SJSA1 (cell line): ENCODE measurements at places on chromosomes 6 and 20.

DNA sequence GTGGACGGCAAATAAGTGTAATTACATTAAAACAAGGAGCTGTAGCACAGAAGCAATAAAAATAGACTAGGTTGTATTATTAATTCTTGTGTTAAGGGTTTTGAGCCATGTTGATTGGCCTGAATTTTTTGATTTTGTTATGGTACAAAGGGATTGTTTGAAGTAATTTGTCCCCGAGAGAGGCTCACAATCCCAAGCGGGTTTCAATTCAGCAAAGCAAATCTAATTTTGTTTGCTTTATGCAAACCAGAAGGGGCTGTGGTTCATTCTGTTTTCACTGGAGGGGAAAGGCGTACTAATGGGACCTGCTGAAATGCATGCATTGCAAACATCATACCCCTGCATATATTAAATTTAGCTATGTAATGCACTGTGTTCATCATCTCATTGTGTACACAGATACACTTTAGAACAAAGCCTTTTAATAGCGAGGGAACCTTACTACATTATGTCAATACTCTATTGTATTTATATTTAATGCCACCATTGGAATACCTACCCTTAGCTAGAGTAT, 379.5 kb upstream of the POU3F2 start:
- no peak for DNase-seq
- H3K27me3 ChIP-seq = 0 out of 2 replicates have a peak, but pooled peaks cover 2% of the 10 kb centered on the region
- H3K4me3 ChIP-seq = no peak overlapping the region
- H3K4me1 ChIP-seq = no peaks in the 10 kb centered on the region
- no peaks in the 10 kb centered on the region for H3K36me3 ChIP-seq

DNA sequence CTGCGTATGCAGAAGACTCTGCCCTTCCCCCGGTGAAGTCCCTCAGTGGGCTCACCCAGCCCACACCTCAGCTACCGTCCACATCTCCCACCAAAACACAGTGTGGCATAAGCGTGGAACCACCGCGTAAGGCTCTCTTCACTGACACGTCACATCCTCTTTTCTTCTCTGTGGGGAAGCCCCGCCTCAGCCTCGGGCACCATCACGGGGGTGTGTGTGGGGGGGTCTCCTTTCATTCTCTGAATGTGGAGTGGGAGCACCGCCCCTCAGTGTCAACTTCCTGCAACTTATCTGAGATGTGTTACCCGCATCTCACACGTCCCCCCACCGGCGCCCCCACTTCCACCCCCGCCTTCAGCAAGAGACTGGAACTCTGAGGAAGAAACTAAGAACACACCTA, 388.4 kb upstream of the JARID2 start:
- H3K27me3 ChIP-seq = no peaks in the 10 kb centered on the region
- no peak overlapping the region for H3K4me3 ChIP-seq
- H3K27ac ChIP-seq = no peak overlapping the region

- DNase-seq = no peak
- H3K36me3 ChIP-seq = no peaks in the 10 kb centered on the region
- no peak overlapping the region for H3K27ac ChIP-seq
These were observed 366 bp downstream of the SLC22A1 start for GRCh38 chr6:160121981-160122380.

DNA sequence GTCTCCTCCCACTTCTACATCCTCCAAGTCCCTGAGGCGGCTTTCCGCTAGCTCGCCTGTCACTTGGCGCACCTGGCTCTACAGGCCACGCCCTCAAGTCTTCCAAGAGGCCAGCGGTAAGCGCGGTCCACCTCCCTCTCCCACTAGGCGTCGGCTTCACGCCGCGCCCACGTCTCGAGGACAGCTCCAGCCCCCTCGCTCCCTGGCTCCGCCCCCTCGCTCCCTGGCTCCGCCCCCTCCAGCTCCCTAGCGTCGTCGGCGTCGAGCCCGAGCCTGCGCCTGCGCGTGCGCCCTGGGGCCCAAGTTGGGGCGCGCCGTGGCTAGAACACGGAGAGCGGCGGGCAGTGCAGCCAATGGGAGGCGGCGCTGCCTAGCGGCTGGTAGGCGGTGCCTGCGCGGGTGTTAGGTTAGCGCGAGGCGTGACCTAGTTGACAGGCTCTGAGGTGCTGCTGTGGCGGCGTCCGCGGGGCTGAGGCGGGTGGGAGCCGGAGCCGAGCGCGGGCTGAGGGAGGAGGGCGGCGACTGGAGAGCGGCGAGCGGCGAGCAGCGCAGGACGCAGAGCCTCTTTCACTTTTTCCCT, at the start of gene MACROD2:
TSS of gene MACROD2 (plus strand) at position 431 of the 580 bp plus-strand sequence.
- H3K27ac ChIP-seq = no peak within 1 kb of the TSS
- H3K4me3 ChIP-seq = peak within 1 kb of the TSS; percentile 23
- peak; percentile 45 for DNase-seq

DNA sequence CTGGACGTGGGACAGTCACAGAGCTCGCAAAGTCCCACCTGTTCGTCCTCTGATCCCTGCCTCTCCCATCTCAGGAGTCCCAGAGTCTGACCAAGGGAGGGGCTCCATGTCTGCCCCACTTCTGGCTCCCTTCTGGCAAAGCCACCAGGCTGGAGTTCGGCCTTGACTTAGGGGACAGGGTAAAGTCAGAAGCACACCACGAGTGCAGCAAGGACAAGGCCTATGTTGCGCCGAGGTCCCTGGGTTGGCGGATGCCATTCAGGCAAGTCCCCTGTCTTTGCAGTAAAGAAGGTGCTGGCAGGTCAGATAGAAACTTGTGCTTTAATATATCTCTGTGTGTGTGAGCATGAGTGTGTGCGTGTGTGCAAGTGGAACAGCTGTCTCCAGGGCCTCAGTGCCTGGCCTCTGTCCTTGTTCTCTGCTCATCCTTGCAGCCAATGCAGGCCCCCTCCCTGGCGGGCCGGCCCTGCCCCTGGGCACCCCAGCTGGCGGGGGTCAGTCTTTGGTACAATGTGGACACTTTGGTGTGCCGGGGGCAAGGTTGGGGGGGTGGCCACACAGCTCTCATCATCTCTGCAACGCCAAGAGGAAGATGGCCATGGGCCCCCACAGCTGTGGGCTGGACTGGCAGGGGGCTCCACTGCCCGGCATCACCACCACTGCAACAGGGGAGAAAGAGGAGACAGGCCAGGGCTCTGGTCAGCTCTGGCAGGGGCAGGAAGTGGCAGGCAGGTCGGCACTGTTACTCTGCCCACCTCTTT, 60.7 kb downstream of the MDGA1 start:
- H3K27ac ChIP-seq = no peak overlapping the region
- H3K36me3 ChIP-seq = no peaks in the 10 kb centered on the region
- no peak for DNase-seq
- H3K4me3 ChIP-seq = no peak overlapping the region

GRCh38 chr6:157561929-157562810, 181.2 kb downstream of the ZDHHC14 start:
- no peaks in the 10 kb centered on the region for H3K4me1 ChIP-seq
- H3K4me3 ChIP-seq = no peak overlapping the region
- H3K27me3 ChIP-seq = no peaks in the 10 kb centered on the region

- H3K4me3 ChIP-seq = no peak overlapping the region
- no peaks in the 10 kb centered on the region for H3K36me3 ChIP-seq
- DNase-seq = no peak
- no peaks in the 10 kb centered on the region for H3K4me1 ChIP-seq
These were observed 39.4 kb upstream of the ARMH2 start for GRCh38 chr6:24838081-24838480.

DNA sequence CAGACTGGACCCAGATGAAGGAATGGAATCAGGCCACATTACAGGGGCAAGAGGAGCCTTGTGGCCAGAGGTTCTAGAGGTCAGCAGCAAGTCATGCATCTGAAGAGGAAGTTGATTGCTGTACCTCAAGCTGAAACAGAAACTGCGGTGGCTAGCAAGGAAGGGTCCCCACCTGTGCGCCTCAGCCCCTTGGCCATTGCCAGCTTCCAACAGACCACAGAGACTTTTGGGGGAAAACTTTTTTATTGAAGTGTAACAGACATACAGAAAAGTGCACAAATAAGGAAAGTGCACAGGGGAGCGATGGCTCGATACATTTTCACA, 26.8 kb upstream of the SLC9A8 start:
- no peaks in the 10 kb centered on the region for H3K27me3 ChIP-seq
- no peak overlapping the region for H3K27ac ChIP-seq
- H3K36me3 ChIP-seq = no peaks in the 10 kb centered on the region

GRCh38 chr6:42987533-42988451, 3.4 kb downstream of the PPP2R5D start:
- no peak for DNase-seq
- no peaks in the 10 kb centered on the region for H3K27me3 ChIP-seq
- no peak overlapping the region for H3K4me3 ChIP-seq

DNA sequence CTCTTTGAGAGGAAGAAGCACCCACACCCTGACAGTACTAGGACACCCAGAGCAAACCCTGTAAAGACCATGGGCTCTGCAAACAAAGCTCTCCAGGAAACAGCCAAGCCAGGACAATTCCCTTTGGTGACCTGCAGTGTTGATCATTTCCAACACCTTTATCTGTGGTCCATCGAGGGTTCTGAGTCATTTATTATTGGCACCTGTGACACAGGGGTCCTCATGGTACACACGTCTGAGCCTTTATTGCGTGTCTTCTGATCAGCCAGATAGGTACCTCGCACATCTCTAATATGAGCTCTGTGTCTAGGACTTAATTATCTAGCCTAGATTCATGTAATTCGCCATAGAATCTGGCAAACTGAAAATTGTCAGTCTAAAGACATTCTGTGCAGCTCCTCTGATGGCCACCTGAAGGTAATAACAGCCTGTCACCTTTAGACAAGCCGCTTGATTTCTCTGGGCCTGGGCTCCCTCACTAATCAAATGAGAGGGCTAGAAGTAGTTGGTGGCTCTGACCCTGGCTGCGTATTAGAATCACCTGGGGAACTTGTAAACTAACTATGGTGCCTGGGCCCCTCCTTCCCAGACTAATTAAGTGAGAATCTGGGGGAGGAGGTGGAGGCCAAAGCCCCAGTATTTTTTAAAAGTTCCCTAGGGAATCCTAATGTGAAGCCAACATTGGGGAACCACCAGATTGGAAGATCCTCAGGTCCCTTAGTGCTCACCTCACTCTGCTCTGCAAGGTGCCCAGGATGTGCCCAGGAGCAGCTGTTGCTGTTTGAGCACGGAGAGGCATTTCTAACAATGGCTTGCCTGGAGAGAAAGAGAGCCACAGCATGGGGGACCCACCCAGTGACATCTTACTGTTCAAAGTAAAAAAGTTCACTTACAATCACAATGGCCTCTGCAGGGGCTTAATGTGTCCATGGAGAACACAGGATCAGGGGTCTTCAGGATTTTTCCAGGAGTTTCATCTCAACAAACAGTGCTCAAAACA, 122.0 kb upstream of the ARID1B start:
- no peaks in the 10 kb centered on the region; the same call in 1 of the 2 replicates for H3K4me1 ChIP-seq
- no peak for DNase-seq
- no peak overlapping the region for H3K4me3 ChIP-seq
- no peaks in the 10 kb centered on the region for H3K36me3 ChIP-seq
- H3K27me3 ChIP-seq = no peaks in the 10 kb centered on the region

DNA sequence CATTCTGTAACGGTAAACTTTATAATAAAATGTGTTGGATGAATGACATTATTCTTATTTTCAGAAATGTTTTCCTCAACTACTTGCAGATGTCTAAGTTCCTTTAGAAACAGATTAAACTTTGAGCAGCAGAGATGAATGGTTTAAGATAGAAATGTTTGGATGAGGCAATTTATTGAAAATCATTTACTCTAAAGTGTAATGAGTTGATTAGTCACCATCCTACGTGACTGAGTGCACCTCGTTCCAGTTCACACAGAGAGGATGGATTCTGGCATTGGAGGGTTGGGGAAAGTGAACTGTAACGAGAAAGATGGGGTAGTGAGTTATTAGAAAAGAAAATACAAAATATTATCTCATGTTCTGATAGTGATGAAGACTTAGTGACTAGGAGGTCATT, 28.7 kb downstream of the SMPDL3A start:
- no peak overlapping the region for H3K27ac ChIP-seq
- H3K4me1 ChIP-seq = no peaks in the 10 kb centered on the region
- no peak overlapping the region for H3K4me3 ChIP-seq
- DNase-seq = no peak

- H3K4me1 ChIP-seq = peaks cover 6% of the 10 kb centered on the region
- DNase-seq = no peak
- no peaks in the 10 kb centered on the region for H3K27me3 ChIP-seq
- no peak overlapping the region for H3K27ac ChIP-seq
These were observed 102.1 kb downstream of the JPH2 start for GRCh38 chr20:44084891-44085290.

DNA sequence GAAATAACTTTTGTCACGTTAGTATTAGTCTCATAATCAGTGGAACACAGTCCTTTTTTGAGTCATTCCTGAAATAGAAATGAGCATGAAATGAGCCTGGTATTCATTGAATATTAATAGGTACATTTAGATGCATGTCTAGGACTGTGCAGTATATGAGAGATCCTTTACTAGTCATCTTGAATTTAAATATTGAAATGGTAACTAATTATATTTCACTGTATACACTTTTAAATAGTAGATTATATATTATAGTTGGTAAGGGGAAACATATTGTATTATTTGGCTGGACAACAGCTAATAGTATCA, 59.4 kb downstream of the RSPO3 start:
- no peaks in the 10 kb centered on the region for H3K27me3 ChIP-seq
- no peak overlapping the region for H3K27ac ChIP-seq
- no peaks in the 10 kb centered on the region for H3K36me3 ChIP-seq
- 0 out of 2 replicates have a peak, but pooled peaks cover 7% of the 10 kb centered on the region for H3K4me1 ChIP-seq

DNA sequence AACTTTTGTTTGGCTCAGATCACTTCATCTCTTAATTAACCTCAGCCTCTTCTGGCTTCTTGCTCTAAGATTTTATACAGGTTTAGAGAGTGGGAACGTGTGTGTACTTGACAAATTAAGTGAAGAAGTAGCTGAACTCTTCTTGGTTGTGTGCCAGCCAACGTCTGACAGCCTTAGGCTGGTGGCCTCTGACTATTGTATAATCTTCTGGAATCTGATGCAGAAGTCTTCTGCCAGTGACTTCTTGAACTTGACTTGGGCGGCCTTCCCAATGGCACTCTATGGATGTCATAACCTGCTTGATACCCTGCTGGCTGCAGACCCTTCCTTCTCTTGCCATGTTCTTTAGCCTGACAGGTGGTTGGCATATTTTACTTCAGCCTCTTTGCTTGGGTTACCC, 660.5 kb downstream of the DOK5 start:
- H3K4me1 ChIP-seq = no peaks in the 10 kb centered on the region
- no peak overlapping the region for H3K4me3 ChIP-seq
- no peaks in the 10 kb centered on the region for H3K36me3 ChIP-seq
- no peaks in the 10 kb centered on the region for H3K27me3 ChIP-seq
- DNase-seq = no peak

DNA sequence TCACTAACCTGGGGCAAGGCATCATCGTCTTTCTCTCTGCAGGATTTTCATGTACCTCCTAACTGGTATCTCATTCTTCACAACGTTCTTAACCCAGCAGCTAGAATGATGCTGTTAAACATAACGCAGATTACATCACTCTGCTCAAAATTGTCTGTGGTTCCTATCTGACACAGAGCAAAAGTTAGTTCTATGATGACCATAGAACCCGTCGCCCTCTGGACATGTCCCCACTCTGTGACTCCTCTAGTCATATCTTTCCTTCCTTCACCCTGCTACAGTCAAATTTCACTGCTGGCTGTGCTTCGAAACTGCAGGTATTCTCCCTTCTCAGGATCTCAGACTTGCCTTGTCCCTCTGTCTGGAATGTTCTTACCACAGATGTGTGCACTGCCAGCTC, 87.4 kb upstream of the TPD52L1 start:
- no peak overlapping the region for H3K4me3 ChIP-seq
- DNase-seq = no peak
- H3K4me1 ChIP-seq = peaks cover 8% of the 10 kb centered on the region
- H3K27me3 ChIP-seq = no peaks in the 10 kb centered on the region
- H3K36me3 ChIP-seq = no peaks in the 10 kb centered on the region
